ENCODE measurements at places on chromosomes 4 and X.

DNA sequence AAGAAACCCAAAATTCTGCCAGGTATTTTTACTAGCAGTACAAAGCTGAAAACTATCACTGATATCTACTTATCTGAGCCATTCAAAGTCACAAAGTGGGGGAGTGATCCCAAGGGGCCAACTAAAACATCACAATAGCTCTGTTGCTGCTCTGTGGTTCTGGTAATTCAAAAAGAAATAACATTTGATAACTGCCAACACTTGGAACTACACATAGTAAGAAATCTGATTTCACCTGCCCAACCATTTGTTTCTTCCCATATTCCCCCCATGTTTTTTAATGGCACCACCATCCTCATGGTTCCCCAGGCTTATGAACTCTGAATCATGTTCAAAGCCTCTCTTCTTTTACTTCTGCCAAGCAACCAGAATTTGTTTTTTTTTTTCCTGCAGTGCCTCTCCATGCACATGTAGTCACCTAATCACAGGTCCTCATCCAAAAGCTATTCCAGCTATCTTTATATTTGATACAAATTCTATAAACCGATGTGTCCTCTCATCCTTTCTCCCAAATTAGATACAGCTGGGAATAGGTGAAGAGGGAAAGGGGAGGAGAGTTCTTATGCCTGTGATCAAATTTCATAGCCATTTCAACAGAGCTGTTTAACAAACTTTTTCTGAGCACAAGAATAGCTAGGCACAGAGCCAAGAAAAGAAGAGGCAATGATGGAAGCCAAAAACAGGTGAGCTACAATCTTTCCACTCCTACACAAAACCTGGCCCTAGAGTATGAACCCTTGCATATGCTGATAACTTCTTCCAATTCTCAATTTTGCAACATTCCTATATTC lies 7.7 kb downstream of the AMMECR1 start:
- no peak for DNase-seq

DNA sequence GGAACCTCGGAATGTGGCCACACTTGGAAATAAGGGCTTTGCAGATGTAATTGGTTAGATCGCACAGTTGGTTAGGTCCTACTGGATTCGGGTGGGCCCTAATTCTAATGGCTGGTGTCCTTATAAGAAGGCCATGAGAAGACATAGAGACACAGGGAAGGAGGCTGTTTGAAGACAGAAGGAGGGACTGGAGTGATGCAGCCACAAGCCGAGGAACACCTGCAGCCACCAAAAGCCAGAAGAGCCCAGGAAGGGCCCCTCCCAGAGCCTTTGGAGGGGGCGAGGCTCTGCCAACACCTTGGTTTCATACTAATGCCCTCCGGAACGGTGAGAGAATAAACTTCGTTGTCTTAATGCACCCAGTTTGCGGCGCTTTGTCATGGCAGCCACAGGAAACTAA lies 47.0 kb downstream of the EVC start:
- DNase-seq = no peak

DNA sequence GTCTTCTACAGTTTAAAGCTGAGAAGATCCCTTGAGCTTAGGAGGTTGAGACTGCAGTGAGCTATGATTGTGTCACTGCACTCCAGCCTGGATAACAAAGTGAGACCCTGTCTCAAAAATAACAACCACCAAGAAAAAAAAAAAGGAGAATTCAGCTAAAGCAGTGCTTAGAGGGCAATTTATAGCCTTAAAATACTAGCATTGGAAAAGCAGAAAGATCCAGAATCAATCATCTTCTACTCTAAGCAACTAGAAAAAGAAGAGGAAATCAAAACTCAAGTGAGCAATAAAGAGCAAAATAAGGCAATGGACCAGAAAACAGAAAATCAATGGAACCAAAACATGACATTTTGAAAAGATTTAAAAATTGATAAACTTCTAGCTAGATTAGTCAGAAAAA lies 639 bp upstream of the PI4K2B start:
- no peak for DNase-seq

DNA sequence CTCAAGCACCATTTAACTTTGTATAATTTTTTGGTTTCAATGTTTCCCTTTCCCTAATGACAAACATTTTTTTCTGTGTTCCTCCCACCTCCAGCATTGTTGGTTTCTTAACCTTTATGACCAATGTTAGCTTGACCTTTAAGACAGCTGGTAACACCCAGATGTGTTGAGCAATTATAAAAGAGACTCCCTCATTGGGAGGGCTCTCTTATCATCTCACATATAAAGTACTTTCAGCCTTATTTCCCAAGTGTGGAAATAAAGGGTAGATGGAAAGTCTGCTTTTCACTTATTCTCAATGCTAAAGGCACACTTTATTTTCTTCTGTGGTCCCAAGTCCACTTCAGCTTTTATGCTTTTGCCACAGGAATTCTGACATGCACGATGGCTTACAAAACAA lies 1420.4 kb downstream of the RAPGEF2 start:
- no peak for DNase-seq

GRCh38 chrX:15349046-15349445 lies 13.7 kb upstream of the PIGA start:
- DNase-seq = no peak

GRCh38 chrX:37476571-37477170 lies 94.8 kb upstream of the LANCL3 start:
- no peak for DNase-seq

DNA sequence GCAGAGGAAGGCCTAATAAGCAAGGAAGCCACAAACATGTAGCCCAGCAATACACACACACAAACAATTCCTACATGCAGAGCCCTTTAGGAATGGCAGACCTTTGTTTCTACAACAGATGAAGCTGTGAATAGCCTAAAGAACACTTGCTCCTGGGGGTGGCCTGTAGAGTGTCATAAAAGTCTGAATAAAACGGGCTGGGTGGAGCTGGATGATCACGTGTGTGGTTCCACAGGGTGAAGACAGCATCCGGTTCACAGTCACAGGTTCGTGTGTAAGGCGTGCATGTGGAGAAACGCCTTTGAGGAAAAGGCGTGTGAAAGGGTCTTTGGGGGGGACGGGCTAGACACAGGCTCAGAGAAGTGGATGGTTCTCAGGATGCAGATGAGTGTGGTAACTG lies 156.1 kb downstream of the AFAP1 start:
- DNase-seq = no peak
